ENCODE measurements at places on chromosomes 2 and 18.

DNA sequence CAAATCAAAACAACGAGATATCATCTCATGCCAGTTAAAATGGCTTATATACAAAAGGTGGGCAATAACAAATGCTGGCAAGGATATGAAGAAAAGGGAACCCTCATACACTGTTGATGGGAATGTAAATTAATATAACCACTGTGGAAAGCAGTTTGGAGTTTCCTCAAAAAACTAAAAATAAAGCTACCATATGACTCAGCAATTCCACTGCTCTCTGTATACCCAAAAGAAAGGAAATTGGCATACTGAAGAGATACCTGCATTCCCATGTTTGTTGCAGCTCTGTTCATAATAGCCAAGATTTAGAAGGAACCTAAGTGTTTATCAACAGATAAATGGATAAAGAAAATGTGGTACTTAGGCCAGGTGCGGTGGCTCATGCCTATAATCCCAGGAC lies 124.8 kb downstream of the MSTN start:
- no peak for DNase-seq

- peak; percentile 7 for DNase-seq
These were observed 23.4 kb downstream of the MBD5 start for GRCh38 chr2:148044322-148044721.

DNA sequence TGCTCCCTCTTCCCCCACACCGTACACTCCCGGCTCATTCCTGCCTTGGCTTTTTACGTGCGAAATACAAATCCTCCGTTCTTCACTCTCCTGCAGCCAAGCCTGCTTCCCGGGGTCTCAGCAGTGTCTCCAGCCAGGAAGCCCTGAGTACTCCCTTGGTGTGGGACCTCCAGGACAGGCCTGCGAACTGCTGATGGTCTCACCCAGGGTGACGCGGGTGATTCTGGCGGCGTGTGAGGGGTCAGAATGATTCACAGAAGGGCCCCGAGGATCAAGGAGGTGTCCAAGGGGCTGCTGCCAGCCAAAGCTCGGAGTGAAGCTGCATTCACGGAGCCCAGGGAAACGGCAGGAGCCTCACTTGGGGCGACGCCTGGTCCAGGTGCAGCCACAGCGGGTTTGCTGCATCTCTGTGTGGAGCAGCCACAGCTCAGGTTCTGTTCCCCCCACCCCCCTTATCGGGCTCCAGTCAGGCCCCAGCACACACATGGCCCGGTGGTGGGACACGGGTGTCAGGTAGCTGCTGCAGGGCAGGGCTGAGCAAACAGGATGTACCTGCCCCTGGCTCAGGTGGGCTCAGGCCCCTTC lies 337.7 kb upstream of the MYT1L start:
- no peak for DNase-seq

DNA sequence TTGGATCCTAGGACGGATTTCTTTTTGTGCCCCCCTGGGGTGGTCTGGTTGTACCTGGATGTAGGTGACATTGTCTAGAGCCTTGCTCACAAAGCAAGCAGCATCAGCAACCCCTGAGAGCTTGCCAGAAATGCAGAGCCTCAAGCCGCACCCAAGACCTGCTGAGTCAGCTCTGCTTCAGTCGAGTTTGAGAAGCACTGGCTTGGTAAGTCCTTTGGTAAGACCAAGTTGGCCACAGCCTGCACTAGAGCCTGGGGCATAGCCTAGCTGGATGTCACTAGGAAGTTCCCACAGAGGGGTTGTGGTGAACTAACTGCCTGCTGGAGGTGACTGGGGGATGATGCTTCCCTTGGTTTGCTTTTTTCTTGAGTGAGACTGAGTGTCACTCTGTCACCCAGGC lies 6.2 kb downstream of the ABCG5 start:
- no peak for DNase-seq

- DNase-seq: no peak
These were observed 17.1 kb upstream of the TMEM237 start for GRCh38 chr2:201660293-201660895.
